ENCODE measurements at places on chromosomes 11 and 22.

GRCh38 chr11:115502636-115503082, 1.6 kb downstream of the CADM1 start:
- DNase-seq, result peak; percentile 12

DNA sequence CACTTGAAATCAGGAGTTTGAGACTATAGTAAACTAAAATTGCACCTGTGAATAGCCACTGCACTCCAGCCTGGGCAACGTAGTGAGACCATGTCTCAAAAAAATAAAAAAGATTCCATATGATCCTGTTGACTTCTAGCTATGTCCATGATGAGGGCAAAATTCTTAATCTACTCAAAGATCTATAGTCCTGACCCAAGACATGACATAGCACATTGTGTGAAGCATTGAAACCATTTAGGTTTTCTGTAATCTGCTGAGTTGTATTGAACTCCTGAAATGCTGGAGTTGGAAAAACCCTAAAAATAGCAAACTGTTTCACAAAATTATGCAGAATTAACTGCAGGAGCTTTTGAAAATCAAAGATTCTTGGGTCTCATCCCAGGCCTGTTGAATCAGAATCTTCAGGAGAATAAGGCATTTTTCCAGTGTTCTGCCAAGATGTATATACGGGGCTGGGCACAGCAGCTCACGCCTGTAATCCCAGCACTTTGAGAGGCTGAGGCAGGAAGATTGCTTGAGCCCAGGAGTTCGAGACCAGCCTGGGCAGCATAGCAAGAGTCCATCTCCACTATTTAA, 29.8 kb upstream of the LDHA start:
- DNase-seq, result no peak

DNA sequence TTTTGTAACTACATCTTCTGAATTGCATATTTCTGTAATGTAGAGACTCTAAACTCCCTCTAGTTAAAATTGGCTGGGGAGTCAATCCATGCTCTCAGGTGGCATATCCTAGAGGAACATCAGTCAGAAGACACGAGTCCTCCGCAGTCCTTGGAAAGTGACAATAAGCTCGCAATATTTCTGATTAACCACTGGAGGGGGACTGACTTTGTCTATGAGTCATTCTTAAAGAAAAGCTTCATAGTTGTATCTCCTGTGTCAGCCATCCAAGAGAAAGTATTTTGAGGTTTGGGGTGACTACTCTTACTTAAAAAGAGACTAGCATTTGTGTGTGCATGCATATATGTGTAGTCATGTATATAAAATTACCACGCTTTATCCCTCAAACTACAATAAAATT, 60.2 kb downstream of the SLN start:
- no peak for DNase-seq

- DNase-seq, result no peak
Observed at GRCh38 chr22:37675930-37676735, 697 bp downstream of the LGALS1 start.

- DNase-seq, result no peak
Observed at GRCh38 chr11:23729088-23729487, 767.8 kb upstream of the LUZP2 start.

DNA sequence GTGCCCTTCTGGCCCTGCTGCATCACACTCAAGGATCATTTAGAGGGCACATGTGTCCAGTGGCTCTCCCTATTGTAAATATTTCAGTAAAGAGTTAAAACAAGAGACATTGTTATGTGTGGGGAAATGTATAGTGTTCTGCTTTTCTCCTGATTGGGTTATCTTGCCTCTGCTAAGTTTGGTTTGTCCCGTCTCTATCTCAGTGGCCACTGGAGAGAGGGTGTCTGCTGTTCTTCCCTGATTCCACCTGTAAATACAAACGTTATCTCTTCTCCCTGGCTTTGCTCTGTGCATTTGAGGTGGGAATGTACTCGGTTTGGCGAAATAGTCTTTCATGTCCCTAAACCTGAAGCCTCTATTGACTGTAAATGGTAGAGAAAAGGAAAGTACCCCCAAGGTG, 6.3 kb downstream of the MIEF1 start:
- DNase-seq, result no peak

GRCh38 chr11:103042161-103042560, 49.8 kb downstream of the DCUN1D5 start:
- DNase-seq, result no peak
